Adipocyte (in vitro differentiated cells): ENCODE measurements at places on chromosomes 5 and 9.

GRCh38 chr5:148992265-148992664, 70.6 kb downstream of the SH3TC2 start:
- no peak for DNase-seq

- no peak for DNase-seq
These were observed 72.9 kb upstream of the IRX4 start for GRCh38 chr5:1955586-1955985.

DNA sequence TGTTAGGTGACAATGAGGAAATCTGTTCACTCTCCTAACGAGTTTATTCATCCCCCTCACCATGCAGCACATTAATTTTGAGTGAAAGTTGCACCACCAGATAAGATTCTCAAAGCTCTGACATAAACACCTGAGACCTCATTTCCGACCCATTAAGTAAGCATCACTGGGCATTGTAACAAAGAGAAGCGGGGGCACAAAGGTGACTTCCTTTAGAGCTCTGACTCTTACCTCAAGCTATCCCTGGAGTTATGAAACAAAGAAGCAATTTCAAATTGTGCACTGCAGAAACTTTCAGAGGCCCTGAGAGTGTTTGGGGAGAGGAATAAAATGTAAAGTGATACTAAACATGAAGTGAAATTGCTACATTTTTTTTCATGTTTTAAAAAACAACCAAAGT, 29.5 kb downstream of the C5orf15 start:
- DNase-seq = no peak

DNA sequence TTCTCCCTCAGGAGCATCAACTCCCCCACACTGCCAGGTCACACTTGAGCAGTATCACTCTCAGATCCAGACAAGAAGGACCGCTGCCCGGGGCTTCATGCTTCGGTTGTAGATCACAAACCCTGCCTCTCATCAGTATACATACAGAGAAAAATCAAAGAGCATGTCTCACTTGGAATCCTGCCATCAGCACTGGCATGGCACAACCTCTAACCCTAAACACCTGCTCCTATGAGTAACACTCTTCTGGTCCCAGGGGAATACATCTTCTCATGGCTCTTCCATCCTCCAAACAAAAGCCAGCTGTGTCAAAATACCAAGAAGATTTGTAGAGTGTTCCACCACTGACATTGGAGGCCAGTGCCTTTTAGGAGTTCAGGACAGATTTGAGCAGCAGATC, 84.8 kb upstream of the MIER3 start:
- DNase-seq = no peak

- peak; percentile 7 for DNase-seq
These were observed 128.8 kb downstream of the NR2F1-AS1 start for GRCh38 chr5:93452255-93452654.

DNA sequence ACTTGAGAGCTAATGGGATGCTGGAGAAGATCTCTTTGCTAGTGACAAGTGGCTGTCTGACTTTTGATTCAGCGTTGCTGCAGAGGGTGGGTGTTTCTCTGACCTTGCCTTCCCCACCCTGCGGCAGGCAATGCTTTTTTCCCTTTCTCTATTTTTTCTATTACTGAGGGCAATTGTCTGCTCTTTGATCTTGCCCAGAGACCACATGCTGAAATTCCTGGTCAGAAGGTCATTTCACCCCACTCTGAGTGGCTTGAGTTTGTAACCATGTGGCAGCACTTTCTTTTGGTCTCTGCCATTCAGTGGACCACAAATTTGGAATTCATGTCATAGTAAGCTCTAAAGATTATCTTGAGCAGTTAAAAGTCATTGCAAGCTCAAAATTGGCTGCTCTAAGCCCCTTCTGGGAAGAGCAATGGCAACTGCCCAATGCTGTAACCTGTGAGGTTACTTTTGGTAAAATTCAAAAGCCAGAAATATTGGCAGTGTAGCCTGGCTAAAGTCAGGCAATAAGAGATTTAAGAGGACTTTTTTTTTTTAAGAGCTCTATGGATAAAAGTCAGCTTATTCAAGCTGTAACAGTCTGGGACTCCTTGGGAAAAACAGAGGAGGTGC, 30.4 kb upstream of the MTMR12 start:
- DNase-seq = no peak

- DNase-seq = no peak
These were observed 583.0 kb upstream of the WWC1 start for GRCh38 chr5:167708449-167708848.

GRCh38 chr9:26956860-26957233, 635 bp downstream of the IFT74 start:
- DNase-seq = no peak

- DNase-seq = no peak
These were observed 105.1 kb downstream of the PLK2 start for GRCh38 chr5:58354827-58355226.

GRCh38 chr9:114202396-114202795, 47.1 kb downstream of the COL27A1 start:
- no peak for DNase-seq

GRCh38 chr5:94028001-94028400, 286.6 kb upstream of the POU5F2 start:
- DNase-seq = no peak

- peak; percentile 85 for DNase-seq
These were observed 56.7 kb upstream of the CPLX2 start for GRCh38 chr5:175814691-175815090.

DNA sequence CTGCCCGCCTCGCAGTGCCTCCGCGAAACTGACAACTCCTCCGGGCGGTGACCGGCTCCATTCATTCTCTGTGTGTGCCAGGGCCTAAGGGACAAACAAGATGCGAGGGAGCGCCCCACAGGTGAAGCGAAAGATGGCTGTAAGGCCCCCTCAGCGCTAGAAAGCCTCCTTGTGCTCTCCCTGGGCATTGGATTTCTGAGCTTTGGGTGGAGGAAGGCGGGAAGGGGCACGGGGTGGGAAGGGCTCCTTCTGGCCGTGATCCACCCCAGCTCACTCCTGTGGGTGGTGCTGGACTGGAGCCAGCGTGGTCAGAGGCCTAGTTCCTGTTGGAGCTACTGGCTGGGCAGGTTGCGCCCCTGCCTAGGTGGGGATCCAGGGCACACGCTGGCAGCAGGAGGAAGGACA, 943 bp downstream of the GALNT12 start:
- no peak for DNase-seq

DNA sequence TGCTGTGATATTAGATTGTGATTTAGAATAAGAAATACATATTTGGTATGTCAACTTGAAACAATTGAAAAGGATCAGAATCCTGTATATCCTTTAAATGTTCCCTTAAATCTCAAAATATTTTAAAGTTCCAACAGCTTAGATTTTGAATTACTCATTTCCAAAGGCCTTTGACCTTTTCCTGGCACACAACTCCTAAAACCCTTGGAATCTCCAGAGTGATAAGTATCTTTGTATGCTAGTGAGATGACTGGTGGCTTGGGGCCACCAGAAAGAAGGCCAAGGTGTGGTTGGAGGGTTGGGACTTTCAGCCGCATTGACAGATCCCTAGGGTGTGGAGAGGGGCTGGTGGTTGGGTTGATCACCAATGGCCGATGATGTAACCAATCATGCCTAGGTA, 104.7 kb downstream of the YIPF5 start:
- DNase-seq = no peak

DNA sequence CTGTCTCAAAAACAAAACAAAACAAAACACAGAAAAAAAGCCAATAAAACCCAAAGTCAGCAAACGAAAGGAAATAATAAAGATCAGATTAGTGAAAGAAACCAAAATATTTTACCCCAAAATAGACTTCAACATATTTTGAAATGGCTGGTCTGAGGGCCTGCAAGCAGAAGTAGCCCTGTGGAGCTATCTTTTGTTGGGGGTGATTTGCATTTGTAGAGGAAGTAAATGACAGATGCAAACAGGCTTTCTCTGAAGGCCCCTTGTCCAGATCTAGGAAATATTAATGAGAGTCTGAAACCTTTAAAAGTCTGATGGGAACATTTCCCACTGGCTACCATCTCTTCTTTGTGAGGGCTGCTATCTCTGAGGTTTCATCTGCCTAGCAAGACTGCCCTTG, 74.0 kb downstream of the GCNT4 start:
- no peak for DNase-seq

- DNase-seq = peak; percentile 72
These were observed 17.9 kb upstream of the EGFL7 start for GRCh38 chr9:136644593-136645351.

GRCh38 chr5:131230406-131230805, 33.4 kb upstream of the CDC42SE2 start:
- DNase-seq = no peak

DNA sequence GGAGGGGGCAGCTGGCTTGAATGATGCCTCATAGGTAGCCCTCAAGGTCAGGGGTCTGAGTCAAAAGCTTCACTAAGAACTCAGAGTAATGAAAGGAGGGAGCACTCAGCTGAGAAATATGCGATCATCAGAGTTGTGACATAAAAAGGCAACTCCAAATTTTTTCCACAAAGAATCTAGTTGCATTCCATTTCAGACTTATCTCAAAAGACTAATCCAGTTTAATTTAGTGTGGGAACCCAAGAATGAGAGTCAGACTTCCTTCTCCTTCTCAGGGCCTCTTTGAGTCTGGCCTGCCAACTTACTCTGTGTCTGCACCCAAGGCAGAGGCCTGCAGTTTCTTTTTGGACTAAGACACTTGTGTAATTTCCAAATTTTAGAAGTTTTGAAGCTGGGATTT, 34.7 kb downstream of the GABRP start:
- peak; percentile 94 for DNase-seq

DNA sequence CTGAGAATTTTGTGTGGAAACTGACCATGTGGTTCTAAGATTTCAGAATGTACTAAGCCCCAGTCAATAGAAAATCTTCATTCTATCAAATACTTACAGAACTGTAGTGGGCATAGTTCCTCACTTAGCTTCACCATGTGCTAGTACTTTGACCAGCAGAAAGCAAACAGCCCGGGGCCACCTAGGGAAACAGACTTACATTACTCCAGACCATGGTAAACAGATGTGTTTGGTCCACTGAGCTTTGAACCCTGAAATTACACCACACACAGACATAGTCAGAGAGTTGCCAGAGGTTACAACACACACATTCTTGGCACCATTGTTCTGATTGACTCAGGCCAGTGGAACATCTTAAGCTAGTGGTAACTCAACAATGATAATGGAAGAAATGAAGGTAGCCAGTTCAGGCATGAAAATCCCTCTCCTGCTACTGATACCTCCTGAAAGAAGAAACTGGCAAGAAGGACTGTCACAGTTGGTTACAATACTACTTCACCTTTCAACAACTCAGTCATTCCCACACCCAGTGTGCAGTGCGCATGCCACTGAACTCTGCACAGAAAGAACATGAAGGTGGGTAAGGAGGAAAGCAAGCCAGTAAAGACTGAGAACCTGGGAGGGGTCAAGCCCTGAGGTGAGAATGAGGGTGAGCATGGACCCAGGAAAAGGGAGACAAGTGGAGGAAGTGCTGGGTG, 18.7 kb upstream of the LECT2 start:
- peak; percentile 97 for DNase-seq

- peak; percentile 10 for DNase-seq
These were observed 328.3 kb upstream of the MPDZ start for GRCh38 chr9:13607481-13608441.

- DNase-seq = peak; percentile 15
These were observed 512 bp downstream of the GRIN3A start for GRCh38 chr9:101737705-101738565.

DNA sequence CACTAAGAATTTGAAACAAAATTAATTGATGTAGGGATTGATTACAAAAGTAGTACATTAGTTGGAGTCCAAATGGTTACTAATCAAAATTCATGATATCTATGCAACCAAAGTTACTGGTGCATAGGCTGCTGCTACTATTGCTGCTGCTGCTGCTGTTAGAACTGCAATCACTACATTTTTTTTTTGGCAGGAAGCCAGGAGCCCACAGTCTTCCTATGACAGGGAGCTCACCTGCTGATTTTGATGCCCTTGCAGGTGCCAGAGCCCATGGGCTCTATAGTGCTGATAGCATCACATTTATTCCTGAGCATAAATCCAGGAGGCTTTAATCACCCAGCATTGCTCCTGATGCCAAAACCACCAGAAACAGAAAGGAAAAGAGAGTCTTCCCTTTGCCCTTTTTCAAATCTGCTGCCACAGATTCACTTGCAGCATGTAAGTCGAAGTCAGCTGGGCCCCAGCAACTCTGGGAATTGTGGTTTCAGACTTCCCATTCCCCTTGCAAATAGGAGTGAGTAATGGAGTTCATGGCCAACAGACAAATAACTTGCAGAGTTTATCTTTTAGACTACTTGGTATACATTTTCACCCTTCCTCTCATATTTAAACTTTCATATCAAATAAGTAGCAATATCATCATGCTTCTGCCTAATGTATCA, 17.6 kb downstream of the SLCO6A1 start:
- DNase-seq = peak; percentile 17

- peak; percentile 2 for DNase-seq
These were observed 509.8 kb upstream of the TLE4 start for GRCh38 chr9:79061752-79062616.

DNA sequence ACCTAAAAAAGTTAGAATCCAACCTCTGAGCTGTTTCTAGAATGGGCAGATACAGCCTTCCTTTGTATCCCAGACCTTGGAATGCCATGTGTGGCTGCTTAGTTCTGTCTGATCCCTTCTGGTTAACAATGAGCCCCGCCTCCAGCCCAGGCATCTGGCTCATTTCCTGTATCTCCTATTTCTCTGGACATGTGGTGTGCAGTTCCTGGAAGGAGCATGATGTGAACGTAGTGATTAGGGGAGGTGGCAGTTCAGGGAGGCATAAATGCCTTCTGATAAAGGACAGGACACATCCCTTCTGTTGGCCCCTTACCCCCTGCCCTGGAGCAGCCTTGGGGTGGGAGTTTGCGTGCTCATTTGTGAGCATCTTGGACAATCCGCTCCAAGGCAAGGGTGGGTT, 243.0 kb downstream of the ZSWIM6 start:
- DNase-seq = peak; percentile 58

- DNase-seq = peak; percentile 6
These were observed 104.0 kb downstream of the ERCC6L2 start for GRCh38 chr9:95979446-95979845.

DNA sequence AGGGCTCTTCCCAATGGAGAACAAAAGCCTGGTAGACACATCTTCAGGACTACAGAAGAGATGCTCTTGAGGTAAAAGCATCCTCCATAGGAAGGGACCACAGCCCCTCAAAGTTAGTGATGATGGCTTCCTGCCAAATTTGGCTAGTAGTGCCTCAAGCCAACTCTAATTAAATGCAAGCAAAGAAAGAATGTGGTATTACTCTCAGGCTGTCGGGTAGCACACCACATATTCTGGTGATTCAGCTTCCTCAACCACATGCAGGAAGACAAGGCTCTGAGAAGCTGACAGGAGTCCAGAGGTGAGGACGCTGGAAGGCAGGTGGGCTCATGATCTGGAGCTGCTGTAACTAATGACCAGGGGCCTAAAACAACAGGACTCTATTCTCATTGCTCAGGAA, 37.2 kb upstream of the S1PR3 start:
- DNase-seq = peak; percentile 8

- DNase-seq = no peak
These were observed 102.0 kb upstream of the BOD1 start for GRCh38 chr5:173718469-173718868.
